ENCODE measurements at places on chromosomes 2 and 18.

- no peak for DNase-seq
These were observed 342.2 kb downstream of the CMPK2 start for GRCh38 chr2:6523476-6523875.

DNA sequence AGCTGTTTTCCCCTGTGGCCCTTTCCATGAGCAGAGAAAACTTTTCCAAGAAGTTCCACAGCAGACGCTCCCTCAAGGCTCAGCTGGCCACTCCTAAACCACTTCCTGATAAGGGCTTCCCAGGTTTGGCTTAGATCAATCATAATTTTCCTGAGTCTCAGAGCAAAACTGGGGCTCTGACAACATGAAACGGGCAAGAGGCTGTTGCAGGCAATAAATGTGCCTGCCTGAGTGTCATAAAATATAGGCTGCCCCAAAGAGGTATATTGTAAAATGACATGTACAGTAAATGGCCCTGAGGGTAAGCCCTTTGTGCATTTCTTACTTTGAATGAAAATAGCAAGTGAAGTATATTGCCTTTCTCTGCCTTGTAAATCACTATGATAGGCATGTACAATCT is 105.6 kb upstream of the UXS1 start:
- no peak for DNase-seq

GRCh38 chr2:85209887-85210286 is 76.7 kb downstream of the TCF7L1 start:
- DNase-seq: no peak

GRCh38 chr2:114797942-114798341 is 355.5 kb downstream of the DPP10 start:
- no peak for DNase-seq

DNA sequence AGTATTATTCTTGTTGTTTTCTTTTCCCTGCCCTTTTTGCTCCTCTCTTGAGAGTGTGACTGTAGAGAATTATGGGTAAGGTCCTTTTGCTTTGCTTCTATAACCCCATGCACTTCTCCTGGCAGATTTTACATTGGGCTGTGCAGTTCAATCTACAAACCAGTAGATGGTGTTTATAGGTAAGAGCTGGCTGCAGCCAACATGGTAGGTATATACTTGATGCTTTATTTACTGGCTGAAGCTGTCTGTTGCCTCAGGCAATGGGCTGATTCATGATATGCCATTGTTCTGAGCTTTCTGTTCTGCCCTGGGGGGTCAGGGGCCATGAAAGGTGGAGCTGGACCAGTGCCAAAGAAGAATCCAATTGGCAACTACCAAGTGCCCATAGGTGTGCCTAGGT is 48.3 kb upstream of the MYL1 start:
- peak; percentile 0 for DNase-seq

GRCh38 chr2:128368437-128369107 is 49.9 kb upstream of the HS6ST1 start:
- DNase-seq: no peak

DNA sequence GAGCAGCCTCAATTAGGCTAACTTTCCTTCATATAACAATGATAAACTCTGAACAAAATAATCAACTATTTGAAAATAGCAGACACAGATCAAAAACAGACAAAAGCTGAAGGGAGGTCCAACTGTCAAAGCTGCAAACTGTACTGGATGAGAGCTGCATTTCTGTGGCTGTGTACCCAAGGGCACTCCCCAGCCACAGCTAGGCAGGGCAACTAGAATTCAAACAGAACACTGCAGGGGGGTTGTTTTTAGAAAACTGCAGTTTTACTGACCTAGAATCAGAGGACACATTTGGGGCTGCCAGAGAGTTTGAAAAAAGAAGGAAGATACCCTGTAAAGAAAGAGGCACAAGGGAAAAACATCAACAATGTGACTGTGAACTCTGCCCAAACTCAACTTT is 56.8 kb downstream of the SMAD2 start:
- DNase-seq: peak; percentile 26

- no peak for DNase-seq
These were observed 145.1 kb downstream of the PTGR3 start for GRCh38 chr18:75063615-75064512.

DNA sequence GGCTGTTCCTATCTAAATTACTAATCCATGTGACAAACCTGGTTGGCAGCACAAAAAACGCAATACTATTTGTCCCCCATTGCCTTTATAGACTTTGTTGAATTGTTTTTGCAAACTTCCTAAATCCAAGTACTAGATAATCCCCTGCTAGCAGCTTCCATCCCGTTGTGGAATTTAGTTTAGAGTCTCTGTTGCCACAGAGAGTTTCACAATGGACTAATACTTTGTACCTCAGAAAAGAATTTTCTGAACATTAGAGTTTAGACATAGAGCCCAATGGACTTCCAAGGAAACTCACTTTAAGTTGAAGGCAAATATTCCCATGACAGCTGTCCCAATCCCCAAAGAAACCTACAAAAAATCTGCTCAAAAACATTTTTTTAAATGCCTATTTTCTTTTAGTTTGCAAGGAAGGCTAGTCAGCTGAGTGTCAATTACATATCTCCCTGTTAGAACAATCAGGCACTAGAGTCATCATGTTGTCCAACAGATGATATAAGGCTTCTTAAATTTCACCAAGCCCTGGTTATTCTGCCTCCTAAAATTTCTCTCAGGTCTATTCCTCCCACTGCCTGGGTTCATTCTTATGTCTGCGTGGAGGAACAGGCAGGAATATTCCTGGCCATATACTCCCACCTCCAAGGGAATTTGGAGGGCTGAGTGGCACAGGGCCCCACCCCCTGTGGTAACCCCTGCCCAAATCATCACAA is 27.2 kb downstream of the RNF152 start:
- no peak for DNase-seq

- DNase-seq: peak; percentile 38
These were observed 77.1 kb downstream of the MYO5B start for GRCh38 chr18:50117863-50118262.

- DNase-seq: no peak
These were observed 1041.4 kb upstream of the FANCL start for GRCh38 chr2:59282374-59283057.

DNA sequence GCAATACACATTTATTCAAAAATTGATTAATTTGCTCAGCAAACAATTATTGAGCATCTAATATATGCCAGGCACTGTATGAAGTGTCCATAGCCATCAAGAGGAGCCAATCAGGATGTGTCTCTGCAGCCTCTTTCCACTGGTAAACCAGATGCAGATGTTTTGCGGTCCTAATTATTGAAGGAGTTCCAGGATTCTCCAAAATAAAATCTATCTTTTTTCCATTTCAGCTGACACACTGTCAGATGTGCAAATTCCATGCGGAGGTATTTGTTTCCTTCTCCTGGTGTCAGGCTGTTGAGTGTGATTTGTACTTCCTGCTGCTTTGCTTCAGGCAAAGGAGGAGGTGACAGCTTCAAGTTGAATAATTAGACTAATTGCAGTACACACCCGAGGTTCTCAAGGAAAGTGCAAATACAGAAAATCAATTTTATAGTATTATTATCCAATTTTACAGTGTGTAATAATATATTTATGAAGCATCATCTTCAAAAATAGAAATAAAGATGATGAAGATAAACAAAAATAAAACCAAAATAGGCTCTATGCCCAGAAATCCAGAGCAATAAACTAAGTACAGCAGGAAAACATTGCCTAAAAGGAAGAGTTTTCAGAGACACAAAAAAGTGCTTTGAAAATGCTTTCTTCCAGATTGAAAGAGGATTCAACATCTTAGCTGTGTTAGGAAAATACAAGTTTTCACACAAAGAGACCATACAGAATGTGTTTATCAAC is 1352.9 kb upstream of the CHAC2 start:
- peak; percentile 37 for DNase-seq

GRCh38 chr18:5894611-5895298 is 567 bp downstream of the TMEM200C start:
- peak; percentile 43 for DNase-seq

- no peak for DNase-seq
These were observed 13.2 kb upstream of the HES6 start for GRCh38 chr2:238252766-238253630.

DNA sequence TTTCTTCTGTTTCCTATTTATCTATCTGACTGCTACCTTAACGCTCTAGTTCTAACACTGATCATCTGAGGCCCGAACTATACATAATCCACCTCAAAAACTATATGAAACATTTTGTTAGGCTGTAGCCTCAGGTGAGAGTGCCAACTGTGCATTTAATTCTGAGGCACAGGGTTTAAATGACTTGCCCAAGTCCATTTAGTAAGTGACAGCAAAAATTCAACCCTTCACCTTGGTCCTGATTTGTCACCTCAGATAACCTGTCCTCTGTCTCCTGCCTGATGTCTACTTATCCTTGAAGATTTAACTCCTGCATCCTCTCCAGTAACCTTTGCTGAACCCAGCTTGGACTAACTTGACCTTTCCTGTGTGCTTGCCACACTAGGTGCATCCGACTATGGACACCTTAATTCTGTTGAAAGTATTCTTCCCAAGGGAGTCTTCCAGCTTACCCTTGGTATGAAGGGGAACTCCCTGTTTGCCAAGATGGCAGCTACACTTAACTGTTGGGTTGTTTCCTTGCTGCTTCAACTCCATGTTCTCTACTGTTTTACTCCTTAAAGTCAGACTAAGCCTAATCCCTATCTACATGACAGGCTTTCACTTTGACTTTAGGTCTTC is 23.5 kb downstream of the CD302 start:
- DNase-seq: no peak

- no peak for DNase-seq
These were observed 296.7 kb upstream of the KCNH7 start for GRCh38 chr2:163135256-163135655.

DNA sequence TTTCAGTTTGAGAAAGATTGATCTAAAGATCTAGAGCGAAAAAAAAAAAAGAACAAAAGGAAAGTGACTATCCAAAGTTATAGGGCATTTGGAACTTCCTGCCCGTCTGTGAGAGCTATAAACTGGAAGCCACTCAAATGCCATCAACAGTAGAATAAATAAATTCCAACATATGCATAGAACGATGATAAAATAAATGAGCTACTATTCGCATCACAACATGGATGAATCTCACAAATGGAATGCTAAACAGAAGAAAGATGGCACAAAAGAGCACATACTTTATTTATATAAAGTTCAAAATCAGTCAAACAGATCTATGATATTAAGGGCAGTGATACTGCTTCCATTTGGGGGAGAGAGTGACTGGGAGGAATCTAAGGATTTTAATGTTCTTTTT is 128.8 kb downstream of the TTC32 start:
- no peak for DNase-seq

- DNase-seq: no peak
These were observed 45.8 kb upstream of the OTOS start for GRCh38 chr2:240186191-240186725.

DNA sequence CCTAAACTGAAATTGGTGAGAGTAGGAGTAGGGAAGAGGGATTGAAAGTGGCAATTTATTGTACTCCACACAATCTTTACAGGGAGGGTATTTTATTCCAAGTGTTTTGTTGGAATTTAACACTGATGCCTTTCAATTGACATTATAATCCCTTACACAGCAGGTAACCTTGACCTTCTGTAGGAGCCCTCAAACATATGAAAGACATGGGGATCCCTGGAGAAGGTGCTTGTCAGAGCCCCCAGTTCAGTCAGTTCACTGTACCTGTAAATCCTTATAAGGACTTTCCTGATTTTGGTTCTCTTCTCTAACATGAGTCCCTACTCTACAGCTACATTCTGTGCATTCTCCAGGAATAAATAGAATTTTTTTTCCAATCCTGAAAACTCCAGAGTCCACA is 384.9 kb upstream of the NRP2 start:
- DNase-seq: no peak

DNA sequence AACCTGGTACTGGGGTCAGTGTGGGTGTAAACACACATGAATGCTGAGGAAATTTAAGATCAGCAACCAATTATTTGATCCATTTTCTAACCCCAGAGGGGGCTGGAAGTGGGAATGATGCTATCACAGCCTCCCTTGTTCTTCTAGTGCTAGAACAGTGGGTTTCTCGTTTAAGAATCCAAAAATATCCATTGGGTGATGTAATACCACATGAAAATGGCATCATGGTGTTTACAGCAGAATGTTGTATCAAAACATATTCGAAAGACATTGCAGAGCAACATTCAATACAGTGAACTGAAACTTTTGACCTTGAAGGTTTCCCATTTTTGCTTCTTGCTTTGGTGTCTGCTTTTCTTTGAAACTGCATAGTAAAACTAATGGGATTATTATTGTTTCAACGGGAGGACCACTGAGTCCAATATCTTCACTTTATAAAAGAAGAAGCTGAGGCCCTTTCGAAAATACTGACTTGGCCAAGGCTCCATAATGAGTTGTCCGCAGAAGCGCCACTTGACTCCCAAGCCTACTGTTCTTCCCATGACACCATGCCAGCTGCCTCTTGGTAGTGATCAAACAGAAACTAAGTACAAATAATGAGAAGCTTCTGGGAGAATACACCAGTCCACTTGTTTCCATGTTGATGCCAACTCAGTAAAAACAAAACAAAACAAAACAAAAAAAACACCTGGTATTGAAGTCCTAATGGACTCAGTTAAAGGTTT is 106.1 kb downstream of the COLEC12 start:
- peak; percentile 79 for DNase-seq

DNA sequence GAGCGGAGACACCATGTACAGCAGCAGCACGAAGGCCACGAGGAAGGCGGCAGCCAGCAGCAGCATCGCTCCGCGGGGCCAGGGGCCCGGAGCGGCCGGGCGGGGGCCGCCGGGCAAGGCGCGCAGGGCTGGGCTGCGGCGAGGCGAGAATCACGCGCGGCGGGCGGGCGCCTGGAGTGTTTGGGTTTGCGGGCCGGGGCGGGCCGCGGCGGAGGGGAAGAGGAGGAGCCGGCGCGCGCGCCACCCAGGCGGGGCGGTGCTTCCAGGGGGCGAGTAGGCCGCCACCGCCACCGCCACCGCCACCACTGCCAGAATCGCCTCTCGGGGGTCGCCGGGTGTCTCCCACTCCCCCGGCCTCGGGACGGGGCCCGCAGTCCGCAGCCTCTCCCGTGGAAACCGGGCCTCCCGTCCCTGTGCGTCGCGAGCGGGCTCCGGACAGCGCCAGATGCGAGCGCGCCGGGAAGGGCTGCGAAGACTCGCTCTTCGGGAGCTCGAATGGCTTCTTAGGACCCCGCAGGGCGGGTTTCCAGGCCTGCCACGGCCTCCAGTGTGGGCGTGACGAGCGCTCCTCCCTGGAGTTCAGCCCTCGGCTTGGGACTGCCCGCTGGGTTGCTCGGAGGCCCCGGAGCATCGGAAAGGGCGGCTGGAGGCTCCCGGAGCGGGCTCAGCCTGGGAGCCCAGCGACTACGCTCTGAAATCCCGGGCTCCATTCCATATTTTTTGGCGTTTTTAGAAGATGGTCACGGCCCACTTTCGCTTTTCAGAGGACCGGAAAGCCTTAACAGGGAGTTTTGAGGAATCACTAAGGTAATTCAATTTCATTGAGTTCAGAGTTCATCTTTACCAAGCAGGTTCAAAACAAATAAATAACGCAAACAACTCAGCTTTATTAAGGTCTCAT is at the start of gene KDSR:
KDSR (minus strand) TSS at position 154 of the 901 bp plus-strand sequence; CDS start at position 66, 88 bp downstream.
- DNase-seq: peak; percentile 100

GRCh38 chr2:234677758-234678538 is 181.1 kb upstream of the ARL4C start:
- no peak for DNase-seq

- no peak for DNase-seq
These were observed 281.3 kb downstream of the TDRD15 start for GRCh38 chr2:21404827-21405625.
